ENCODE measurements at places on chromosomes 16 and 17.

- no peak for DNase-seq
These were observed 58.5 kb downstream of the TMEM132E start for GRCh38 chr17:34637548-34638525.

DNA sequence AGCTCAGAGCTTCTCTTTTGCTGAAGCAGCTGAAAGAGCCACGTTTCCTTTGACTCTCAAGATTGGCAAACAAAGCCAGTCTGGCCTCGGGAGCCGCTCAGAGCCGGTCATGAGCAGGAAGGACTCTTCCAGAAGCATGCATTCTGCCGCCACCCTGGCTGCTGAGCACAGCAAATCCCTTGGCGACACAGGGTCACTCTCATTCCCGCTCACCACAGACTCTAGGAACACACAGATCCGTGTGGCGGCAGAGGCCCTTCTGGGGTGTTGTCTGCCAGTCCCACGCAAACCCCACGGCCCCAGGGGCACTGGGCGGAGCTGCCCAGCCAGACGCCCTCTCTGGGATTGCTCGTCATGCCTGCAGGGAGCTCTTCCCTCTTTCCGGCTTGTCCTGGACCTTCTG is 157.0 kb downstream of the C16orf95 start:
- DNase-seq, result no peak

GRCh38 chr17:33260638-33261037 is 32.5 kb downstream of the ASIC2 start:
- no peak for DNase-seq

- no peak for DNase-seq
These were observed 102.2 kb upstream of the SDK2 start for GRCh38 chr17:73746314-73747073.

DNA sequence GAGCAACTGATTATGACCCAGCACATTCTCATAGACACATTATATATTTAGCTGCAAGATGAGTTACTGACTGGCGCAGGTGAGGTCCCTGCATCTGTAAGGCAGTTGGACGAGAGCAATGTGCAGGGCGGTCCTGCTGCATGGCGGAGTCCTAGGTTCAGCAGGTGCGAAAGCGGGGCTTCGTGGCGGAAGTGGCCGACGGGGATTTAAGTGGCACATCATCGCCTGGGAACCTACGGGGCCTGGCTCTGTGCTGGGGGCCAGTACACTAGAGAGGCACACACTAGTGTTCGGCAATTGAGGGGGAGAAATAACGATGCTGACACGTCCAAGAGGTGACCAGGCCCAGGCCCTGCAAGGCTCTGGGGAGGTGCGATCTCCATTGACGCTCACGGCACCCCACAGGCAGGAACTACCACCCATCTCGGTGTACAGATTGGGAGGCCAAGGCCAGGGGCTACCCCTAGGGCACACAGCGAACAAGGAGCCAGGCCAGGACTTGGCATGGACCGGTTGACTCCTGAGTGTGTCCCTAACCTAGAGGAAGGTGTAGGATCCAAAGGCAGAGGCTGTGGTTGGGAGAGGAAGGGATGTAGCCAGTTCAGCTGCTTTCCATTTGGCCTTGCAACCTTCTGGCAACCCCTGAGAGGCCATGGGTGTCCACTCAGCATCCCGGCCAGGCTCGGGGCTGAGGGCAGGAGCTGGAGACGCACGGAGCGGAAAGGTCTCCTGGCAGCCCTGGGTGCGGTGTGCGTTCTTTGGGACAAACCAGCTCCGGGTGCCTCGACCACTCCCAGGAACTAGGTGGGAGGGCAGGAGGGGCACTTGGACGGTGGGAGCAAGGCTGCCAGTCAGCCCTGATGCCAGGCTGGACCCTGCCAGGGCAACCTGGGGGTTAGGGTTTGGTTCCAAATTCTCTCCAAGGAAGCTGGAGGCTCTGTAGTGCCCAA is 103.9 kb upstream of the CREBBP start:
- no peak for DNase-seq

- no peak for DNase-seq
These were observed 58.3 kb upstream of the LGALS9 start for GRCh38 chr17:27572665-27573064.

DNA sequence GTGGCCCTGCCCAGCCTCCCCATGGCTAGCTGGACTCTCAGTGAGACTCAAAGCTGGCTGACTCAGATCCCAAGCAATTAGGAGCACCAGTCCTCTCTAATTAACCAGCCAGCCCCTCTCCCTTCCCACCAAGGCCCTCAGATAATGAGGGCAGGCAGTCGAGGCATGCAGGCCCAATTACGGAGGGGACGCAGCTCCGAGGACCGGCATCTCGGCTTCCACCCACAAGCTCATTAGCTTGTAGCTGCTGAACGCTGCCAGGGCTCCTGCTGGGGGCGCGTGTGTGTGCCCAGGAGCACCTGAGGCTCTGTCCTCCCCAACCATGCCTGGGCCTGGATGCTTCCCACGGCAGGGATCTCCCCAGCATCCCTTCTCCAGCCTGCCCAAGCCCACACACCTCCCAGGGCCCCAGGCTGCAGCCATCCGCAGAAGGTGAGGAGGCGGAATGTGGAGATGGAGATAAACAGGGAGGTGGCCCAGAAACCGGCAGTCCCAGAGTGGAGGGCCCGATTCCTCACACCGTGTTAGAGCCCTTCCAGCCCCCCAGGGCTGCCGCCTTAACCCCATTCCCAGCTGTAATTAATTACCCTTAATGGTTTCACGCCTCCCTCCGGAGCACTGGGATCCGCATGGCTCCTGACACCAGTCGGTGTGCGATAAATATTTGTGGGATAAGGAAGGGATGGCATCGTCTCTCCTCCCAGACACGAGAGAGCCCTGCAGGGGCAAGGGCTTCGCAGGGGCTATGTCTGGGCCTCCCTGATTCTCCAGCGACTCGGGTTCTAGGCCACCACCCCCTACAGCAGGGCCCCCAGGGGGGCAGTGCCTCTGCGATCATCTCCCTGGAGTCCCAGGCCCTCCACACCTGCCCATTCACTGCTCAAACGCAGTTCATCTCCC is 42.2 kb downstream of the RPH3AL start:
- no peak for DNase-seq

DNA sequence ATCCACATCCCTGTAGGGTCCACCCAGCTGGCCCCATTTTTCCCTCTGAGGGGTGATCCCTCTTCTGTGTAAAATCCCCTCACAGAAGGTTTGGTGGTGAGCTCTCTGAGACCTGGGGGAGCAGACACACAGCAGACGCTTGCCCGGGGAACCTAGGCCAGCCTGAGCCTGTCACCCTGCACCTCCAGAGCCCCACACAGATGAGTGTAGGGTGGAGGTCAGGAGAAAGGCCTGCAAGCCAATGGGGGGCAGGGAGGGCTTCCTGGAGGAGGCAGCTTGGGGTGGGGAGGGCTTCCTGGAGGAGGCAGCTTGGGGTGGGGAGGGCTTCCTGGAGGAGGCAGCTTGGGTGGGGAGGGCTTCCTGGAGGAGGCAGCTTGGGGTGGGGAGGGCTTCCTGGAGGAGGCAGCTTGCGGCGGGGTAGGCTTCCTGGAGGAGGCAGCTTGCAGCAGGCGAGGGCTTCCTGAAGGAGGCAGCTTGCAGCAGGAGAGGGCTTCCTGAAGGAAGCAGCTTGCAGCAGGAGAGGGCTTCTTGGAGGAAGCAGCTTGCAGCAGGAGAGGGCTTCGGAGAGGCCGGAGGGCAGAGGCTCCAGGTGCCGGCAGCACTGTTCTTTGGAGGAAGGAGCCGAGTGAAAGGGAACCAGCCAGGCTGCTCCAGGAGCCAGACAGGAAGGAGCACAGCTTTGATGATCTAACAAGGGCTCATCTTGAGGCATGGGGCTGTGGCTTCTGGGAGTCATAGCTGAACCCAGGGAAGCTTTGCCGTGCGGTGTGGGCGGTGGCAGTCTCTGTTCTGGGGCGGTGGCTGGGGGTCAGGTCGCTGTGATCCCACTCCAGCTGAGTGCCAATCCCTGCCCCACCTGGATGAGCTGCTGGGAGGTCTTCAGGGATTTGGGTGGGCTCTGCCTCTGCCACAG is 83.7 kb upstream of the ZNF469 start:
- DNase-seq, result no peak

GRCh38 chr17:18321309-18321708 is 6.2 kb downstream of the SMCR8 start:
- DNase-seq, result no peak

DNA sequence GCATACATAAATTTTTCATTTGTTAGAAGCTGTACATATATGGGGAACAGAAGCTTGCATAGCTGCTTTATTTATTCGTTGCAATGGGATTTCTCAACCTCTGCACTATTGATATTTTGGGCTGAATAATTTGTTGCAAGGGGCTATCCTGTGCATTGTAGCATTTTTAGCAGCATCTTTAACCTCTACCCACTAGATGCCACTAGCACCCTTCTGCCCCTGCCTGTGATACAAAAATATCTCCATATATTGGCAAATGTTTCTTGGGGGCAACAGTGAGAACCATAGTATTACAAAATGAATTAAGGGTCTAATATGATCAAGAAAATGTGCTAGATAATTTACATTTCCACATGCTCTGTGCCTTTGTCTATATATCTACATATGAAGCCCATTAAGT is 1401.0 kb downstream of the CDH11 start:
- no peak for DNase-seq

DNA sequence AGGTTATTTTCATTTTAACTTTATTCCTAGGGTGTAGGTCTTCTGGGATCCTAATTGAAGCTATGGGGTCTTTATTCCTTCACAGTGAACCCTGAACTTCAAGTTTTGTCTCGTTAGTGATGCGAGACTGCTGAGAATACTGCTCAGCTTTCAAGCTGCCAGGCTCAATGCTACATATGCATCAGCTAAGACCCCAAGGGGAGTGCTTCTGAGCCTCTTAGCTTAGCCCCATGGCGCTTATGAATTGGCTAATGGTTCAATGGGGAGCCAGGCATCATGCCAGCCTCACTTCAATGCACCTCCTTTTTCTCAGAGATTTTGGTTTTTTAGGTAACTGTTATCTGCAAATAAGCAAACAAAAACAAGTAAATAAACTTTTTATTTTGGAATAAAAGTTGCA is 94.1 kb upstream of the SIAH1 start:
- no peak for DNase-seq

DNA sequence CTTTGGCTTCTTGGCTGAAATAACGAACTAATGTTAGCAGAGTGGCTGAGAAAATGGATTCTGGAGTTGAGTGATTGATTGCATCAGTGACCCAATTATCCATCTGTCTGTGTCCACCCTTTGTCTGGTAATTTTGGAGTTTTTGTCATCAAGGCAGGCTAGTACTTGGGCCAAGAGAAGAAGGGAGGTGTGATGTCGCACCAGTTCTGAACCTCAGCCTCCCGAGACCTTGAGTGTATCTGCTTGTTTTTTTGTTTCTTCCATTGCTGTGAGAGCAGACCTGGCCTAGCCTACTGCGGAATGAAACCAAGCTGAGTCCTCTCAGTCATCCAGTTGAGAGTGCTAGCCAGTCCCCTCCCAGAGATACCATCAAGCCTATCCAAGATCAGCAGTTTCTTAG is 4.5 kb downstream of the ABCA8 start:
- no peak for DNase-seq

- DNase-seq, result no peak
These were observed 3.9 kb downstream of the TBX4 start for GRCh38 chr17:61456061-61456681.

- no peak for DNase-seq
These were observed 15.9 kb downstream of the JPH3 start for GRCh38 chr16:87618216-87618615.

- DNase-seq, result no peak
These were observed 762 bp downstream of the RAB40B start for GRCh38 chr17:82697808-82698064.

GRCh38 chr17:61442878-61443474 is 9.2 kb upstream of the TBX4 start:
- no peak for DNase-seq

DNA sequence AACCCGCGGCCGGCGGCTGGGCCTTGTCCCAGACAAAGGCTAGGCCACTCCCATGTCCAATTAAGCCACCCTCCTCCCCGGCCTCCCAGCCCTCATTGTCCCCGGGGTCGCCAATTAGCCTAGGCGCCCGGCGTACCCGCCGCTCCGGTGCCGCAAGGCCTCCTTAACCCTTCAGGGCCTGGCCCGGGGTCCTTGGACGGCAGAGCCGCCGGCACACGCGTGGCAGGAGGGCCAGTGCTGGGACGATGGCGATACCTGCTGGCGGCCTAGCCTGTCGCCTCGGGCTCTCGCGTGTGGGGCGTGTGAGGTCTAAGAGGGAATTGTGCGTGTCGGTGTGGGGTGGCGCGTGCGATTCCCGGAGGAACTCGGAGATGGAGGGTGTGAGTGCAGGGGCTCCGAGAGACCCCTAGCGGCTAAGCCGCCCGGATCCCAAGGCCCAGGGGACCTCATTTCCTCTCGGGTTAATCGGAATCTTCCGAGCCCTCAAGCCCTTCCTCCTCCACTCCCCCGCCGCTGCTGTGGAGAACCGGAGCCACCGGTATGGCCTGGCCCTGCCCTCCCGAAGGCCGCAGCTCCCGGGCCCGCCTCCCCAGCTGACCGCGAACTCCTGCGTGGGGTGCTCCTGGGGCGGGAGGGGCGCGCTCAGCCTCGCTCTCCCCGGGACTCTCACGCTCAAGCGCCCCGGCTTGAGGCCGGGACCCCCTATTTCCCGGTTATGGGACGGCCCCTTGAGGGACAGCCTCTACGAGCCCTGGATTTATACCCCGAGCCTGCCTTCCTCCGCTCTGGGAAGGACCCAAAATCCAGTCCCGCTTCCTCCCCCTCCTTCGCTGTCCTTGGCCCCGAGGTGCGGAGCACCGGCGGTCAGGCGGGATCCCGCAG is 11.9 kb downstream of the TBX2 start:
- DNase-seq, result no peak

DNA sequence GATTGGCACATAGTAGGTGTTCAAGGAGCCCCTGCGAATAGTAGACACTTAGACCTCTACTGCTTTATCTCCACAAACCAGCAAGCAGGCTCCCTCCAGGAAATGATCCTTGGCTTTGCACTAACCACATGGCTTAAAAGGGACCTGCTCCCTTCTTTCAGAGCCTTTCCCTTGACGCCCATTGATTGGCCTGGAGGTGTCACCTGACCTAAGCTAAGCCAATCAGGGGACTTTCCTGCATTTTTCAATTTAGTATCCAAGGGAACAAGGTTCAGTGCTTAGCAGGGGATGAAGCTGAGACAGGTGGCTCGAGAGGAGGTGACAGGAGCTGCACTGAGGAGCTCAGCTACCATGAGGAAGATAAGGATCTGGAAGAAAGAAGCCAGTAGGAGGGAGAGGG is 52.8 kb downstream of the CLEC19A start:
- DNase-seq, result peak; percentile 35

GRCh38 chr16:70740914-70741782 is 55.3 kb upstream of the MTSS2 start:
- no peak for DNase-seq

GRCh38 chr16:61544165-61544564 is 492.1 kb downstream of the CDH8 start:
- DNase-seq, result no peak

GRCh38 chr16:24839347-24839972 is 6.3 kb upstream of the SLC5A11 start:
- no peak for DNase-seq

Data from DMS 273 treated with DMSO at 0.1 percent for 48 hours (cell line).